ENCODE measurements at places on chromosomes 4 and X.

- DNase-seq = no peak
Observed at GRCh38 chrX:134737721-134738369, 79.6 kb upstream of the PLAC1 start.

DNA sequence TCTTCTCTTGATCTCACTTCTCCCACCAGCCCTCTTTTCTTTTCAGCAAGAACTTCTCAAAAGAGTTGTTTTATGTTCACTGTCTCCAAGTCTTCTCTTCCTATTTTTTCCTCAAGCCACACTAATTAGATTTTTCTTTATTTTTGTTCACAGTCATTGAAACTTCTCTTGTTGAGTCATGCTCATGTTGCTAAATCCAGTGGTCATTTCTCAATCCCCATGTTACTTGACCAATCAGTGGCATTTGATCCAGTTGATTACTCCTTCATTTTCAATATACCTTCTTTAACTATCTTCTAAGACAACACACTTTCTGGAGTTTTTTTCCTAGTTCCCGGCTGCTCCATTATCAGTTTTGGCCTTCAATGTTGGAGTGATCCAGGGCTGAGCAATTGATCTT, 103.1 kb upstream of the LSM6 start:
- no peak for DNase-seq

DNA sequence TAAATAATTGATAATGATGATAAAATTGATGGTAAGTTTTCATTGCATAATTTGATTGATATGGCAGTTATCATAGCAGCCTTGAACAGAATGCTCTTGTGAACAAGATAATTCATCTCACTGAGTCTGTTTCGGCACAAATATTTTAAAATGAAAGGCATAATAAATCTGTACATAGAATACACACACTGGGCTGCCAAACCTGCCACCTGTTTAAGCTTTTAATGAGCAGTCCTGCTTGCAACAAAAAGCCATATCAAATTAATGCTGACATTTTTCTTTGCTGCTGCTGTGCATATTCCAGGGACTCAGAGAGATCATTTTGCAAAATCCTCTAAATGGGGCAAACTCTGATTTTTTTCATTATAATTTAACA, 201.1 kb downstream of the ARHGAP24 start:
- no peak for DNase-seq

- no peak for DNase-seq
Observed at GRCh38 chr4:109764376-109764775, 34.5 kb upstream of the PLA2G12A start.

- no peak for DNase-seq
Observed at GRCh38 chr4:109046471-109047201, 255.8 kb downstream of the COL25A1 start.

- no peak for DNase-seq
Observed at GRCh38 chrX:43446752-43447151, 209.3 kb upstream of the MAOA start.

DNA sequence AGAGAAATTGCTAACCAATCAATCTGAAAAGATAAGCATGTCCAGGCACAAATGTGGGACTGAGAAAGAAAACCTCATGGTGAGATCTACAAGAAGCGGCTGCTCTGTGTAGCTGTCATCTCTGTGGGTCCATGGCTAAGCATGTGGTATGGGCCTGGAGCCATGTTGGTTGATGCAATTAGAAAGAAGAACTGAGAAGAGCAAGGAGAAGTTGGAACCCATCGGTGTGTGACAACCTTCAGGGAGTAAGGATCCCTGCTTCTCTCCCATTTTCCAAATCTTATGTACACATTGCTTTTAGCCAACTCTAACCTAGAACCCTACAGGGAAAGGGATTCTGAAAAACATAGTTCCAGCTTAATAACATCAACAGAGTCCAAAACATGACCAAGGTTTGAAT, 890.2 kb downstream of the FSTL5 start:
- DNase-seq = no peak

GRCh38 chr4:47145630-47146029, 114.3 kb downstream of the GABRB1 start:
- no peak for DNase-seq

- DNase-seq = no peak
Observed at GRCh38 chr4:47750788-47751187, 87.1 kb downstream of the CORIN start.

DNA sequence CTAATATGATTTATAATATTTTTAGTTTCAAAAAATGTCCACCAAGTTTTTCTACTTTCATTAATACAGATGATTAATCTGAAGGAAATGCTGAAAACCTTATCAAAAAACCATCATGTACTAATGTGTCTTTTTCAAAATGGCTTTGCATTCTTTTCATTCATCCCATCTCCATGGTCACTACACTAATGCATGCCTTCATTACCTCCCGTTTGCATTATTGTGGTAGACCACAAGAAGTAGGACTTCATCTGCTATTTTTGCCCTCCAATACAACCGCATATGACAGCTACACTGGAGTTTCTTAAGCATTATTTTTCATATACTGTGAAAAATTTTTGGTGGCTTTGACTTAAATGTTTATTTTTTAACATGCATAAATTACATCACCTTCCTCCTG, 37.9 kb upstream of the FSTL5 start:
- DNase-seq = no peak

DNA sequence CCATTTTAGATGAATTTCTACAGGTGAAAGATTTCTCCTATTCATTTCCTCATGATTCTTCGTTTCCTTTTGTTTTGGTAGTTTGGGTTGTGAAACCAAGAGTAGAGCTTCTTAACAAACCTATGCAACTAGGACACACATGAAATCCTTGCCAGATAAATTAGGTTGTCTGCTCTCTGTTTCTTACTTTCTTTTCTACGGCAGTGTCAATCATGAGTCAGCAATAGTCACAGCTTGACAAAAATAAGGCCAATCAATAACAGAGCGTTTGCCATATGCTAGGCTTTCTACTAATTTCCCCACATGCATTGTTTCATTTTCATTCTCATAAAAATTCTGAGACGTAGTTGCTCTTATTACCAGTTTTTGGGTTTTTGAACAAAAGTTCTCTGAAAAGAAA, 20.3 kb downstream of the CLRN2 start:
- DNase-seq = no peak

GRCh38 chr4:30792601-30793000, 72.4 kb downstream of the PCDH7 start:
- DNase-seq = no peak

DNA sequence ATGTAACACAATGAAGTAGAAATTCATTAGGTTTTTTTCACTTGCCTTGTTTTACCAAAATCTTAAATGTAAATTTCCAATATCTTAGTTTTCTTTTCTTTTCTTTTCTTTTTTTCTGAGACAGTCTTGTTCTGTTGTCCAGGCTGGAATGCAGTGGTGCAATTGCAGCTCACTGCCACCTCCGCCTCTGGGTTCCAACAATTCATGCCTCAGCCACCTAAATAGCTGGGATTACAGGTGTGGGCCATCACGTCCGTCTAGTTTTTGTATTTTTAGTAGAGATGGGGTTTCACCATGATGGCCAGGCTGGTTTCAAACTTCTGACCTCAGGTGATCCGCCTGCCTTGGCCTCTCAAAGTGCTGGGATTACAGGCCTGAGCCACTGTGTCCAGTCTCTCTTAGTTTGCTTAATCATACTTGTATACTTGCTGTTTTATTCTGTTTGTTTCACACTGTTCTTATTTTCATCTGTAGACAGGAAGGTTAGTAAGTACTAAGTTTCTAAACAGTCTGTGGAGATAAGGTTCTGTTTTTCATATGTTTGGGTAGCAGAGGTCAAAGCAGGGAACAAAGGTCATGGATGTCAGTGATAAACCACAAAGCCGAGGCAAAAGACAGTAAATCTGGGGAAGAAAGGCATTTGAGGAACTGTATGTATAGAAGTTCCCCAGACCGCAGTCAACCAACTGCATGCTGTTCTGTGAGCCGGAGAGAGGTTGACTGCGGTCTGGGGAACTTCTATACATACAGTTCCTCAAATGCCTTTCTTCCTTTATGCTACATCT, 129.1 kb downstream of the CBR4 start:
- no peak for DNase-seq
